Activated T-helper 1 cell treated with anti-CD3 and anti-CD28 coated beads, Interleukin-2, amount 50 U/mL, for 16 hours (primary cell): ENCODE measurements at places on chromosomes 4 and X.

- DNase-seq, result no peak
Measured at GRCh38 chrX:22800360-22800759, 199.4 kb upstream of the DDX53 start.

DNA sequence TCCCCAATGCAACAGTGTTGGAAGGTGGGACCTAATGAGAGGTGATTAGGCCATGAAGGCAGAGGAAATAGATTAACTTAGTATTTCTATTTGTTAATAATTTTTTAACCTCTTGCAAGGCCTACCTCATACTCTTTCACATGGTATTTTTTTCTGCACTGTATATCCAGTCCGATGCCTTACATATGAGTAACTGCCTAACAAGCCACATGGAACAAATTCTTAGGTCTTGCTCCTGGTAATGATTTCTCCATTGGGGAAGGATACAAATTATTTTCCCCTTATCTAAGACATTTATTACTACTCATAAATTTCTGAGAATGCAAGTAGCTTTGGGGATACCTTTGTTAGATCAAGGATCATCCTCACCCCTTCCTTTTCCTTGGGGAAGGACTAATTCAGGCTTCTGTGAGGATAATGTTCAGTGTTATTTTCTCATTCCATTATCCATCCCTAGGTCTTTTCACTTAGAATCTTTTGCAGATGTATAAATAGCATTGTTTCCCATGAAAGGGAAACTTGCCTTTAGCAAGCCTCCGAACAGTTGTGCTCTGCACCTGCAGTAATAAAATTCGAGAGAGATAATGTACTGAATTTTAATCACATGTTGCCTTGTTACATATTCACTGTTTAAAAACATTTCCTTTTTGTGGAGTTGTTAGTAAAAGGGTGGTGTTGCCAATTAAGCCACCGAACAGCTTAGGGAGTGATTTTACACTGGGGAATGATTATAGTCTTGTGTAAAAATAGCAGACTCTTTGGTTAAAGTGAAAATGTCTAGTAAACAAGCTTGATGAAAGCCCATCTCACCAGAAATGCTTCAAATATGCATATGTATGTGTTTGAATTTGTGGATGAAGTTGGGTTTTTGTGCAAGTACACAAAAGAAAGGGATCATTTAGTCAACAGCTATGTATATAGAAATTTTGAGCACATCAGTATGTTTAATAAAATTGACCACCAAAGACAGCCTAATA, 89.9 kb downstream of the CFAP299 start:
- DNase-seq, result no peak

DNA sequence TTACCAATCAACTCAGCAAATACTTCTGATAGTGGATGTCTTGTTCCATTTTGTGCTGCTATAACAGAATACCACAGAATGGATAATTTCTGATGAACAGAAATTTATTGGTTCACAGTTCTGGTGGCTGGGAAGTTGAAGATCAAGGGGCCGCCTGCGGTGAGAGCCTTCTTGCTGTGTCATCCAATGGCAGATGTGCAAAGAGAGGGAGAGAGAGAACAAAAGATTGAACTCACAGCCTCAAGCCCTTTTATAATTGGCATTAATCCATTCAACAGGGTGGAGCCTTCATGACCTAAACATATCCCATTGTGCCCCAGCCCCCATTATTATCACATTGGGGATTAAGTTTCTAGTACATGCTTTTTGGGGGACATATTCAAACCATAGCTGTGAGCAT, 86.1 kb downstream of the ADGRG4 start:
- DNase-seq, result no peak

DNA sequence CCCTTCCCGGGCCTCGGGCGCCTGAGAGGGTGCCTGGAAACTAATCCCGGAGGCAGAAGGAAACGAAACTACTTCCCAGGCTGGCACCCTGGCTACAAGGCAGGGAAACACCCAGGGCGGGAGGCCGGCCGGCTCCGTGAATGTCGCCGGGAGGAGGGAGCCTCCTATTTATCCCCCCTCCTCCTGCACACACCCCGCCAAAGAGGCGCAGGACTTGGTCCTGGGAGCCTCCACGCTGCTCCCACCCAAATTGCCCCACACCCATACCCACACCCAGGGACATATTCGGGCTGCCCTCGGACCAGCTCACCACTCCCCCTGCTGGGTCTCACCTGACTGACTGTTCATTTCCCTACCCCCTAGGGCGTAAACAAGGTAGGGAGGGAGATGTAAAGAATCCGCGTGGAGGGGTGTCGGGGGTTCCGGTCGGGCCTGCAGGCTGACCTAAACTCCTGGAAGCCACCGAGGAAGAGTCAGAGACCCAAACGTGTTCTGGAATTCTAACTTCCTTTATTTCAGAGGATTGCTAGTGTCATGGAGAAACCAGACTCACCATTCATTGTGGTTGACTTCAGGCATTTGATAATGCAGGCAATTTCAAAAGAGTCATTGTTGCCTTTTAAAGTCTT, at the start of gene BTC:
TSS of gene BTC (minus strand) at position 142 of the 629 bp plus-strand sequence. CDS start 198 bp downstream, outside the sequence.
- DNase-seq, result no peak

GRCh38 chrX:81979806-81980515, 778.1 kb downstream of the SH3BGRL start:
- no peak for DNase-seq
